ENCODE measurements at places on chromosomes 5 and 9. TPM values are rescaled to one million over a fixed set of nuclear protein-coding genes. Genes with fewer than 3 reads are reported as not detected.

GRCh38 chr5:143143973-143144372 is 259.5 kb downstream of the NR3C1 start:
- DNase-seq, result no peak

- no peak for DNase-seq
Measured at GRCh38 chr5:128216860-128217531, 133.4 kb downstream of the SLC12A2 start.

DNA sequence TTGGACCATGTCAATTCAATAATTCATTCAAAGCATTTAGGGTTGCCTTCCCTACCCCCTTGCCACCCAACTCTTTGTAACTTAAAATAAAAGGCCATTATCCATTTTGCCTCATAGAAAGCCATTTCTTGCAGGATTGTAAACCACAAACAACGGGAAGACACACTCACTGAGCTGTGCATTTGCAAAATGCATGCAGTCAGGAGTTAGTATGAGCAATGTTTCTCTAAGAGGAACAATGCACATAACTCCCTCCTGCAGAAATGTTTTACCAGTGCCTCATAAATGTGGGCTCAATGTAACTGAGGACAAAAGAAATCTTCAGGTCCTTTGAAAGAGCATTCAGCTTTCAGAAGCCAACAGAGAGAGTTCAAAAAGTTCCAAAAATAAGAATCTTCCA is 98.5 kb upstream of the ABCA1 start:
- no peak for DNase-seq

- no peak for DNase-seq
Measured at GRCh38 chr5:116583862-116584222, 9.2 kb upstream of the SEMA6A start.

GRCh38 chr5:53942724-53943123 is 367.6 kb downstream of the ARL15 start:
- no peak for DNase-seq

GRCh38 chr5:98428806-98429205 is 344.7 kb upstream of the RGMB start:
- DNase-seq, result no peak

Gene CBY3
- polyA plus RNA-seq, result 0.56 TPM

Gene TYRP1
- polyA plus RNA-seq, result not detected
